ENCODE measurements at places on chromosomes 6 and 20. TPM values are rescaled to one million over a fixed set of nuclear protein-coding genes. Genes with fewer than 3 reads are reported as not detected.

Gene DEF6
- total RNA-seq, result 85.8 TPM

Gene ABHD16A
- total RNA-seq, result 71.0 TPM

Gene LY6G6C
- total RNA-seq, result not detected

Gene TOX2
- total RNA-seq, result 2.0 TPM
